Activated CD4-positive, CD25-positive, alpha-beta regulatory T cell treated with anti-CD3 and anti-CD28 coated beads, Interleukin-2, amount 50 U/mL, for 16 hours (primary cell): ENCODE measurements at places on chromosomes 6 and 20.

GRCh38 chr6:104268389-104268788 lies 591.3 kb downstream of the HACE1 start:
- DNase-seq, result no peak

DNA sequence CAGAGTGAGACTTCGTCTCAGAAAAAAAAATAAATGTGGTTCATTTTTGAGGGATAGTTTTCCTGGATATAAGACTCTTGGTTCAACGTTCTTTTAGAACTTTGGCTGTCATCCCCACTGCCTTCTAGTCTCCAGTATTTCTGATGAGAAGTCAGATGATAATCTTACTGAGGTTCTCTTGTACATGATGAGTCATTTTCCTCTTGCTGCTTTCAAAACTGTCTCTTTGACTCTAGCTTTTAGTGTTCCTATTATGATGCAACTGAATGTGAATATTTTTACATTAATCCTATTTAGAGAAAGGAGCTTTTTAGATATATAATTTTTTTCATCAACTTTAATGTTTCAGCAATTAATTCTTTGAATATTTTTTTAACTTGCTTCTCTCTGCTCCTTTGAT lies 46.0 kb upstream of the OR14J1 start:
- DNase-seq, result no peak

GRCh38 chr20:32391003-32391402 lies 32.9 kb downstream of the ASXL1 start:
- DNase-seq, result no peak

DNA sequence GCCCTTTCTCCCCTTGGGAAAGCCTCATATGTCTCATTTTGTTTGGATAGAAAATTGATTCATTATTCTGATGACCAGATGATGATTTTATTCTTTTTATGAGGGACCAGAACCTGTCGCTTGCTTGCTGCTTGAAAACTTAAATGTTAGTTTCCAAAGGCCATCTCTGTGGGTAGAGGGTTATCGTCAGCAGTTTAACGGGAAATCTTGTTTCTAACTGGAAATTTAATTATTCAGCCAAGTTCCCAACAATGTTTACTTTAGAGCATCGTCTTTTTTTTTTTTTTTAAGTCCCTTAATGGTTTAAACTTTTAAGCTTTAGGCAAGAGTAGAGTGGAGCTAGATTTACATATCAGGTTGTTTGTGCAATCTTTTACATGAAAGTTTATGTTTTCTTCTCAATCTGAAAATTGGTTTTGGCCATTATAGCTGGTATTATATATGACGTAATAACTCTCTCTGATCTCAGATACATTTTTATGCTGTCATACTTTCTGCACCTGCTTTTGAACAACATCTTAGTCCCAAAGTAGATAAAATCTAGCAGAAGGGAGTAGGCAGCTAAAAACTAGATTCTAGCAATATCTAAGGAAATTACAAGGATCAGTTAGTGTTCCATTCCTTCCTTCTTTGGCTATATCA lies 93.9 kb downstream of the FOXO3 start:
- DNase-seq, result no peak

DNA sequence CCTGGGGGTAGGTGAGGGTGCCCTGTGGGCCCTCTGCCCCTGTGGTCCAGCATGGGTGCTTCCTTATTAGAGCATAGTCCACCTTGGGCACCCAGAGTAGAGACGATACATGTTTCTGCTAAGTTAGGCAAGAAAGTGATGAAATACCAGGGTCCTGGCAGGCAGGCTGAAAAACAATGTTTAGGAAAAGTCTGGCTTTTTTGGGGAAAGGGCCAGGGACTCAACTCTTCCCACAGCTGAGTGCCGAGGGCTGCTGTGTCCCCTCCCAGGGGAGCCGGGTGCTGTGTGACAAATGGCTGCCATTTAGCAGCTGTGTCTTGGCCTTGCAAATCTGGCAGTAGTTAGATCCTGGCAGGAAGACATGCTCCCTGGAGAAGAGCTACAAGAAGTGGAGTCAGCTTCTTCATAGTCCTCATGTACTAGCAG lies 61.5 kb downstream of the RREB1 start:
- no peak for DNase-seq

DNA sequence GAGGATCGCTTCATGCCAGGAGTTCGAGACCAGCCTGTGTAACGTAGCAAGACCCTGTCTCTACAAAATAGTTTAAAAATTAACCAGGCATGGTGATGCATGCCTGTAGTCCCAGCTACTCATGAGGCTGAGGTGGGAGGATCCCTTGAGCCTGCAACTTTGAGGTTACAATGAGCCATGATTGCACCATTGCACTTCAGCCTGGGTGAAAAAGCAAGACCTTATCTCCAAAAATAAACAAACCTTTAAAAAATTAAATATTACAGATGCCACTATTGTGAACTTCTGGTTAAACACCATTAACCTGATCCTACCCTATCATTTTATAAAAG lies 116.8 kb downstream of the ARHGAP18 start:
- no peak for DNase-seq

DNA sequence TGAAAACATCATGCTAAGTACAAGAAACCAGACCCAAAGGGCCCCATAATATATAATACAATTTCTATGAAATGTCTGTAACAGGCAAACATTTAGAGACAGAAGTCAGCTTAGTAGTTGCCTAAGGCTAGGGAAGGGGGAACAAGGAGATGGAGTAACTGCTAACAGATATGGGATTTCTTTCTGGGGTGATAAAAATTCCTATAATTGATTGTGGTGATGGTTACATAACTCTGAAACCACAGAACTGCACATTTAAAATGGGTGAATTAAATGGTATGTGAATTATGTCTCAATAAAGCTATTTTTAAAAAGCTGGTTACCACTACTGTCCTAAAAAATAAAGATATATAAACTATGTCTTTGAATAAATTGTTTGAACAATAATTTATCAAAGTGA lies 3.2 kb downstream of the CEP162 start:
- no peak for DNase-seq

DNA sequence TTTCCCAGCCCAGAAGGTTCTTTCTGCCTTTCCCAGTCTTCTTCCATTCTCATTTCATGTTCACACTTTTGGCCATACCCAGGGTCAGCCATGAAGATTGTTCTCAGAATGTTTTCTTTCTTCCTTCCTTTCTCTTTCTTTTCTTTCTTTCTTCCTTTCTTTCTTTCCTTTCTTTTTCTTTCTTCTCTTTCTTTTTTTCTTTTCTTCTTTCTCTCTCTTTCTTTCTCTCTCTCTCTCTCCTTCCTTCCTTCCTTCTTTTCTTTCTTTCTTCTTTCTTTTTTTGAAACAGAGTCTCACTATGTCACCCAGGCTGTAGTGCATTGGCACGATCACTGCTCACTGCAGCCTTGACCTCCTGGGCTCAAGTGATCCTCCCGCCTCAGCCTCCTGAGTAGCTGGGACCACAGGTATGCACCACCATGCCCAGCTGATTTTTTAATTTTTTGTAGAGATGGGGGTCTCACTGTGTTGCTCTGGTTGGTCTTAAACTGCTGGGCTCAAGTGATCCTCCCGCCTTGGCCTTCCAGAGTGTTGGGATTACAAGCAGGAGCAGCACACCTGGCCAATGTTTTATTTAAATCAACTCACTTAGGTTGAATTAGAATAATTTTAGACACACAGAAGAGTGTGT lies 13.1 kb upstream of the FAM110A start:
- DNase-seq, result no peak

- no peak for DNase-seq
These were observed 554.5 kb downstream of the HACE1 start for GRCh38 chr6:104305206-104305605.

- DNase-seq, result no peak
These were observed 11.5 kb upstream of the PREX1 start for GRCh38 chr20:48839154-48839917.

- no peak for DNase-seq
These were observed 53.1 kb downstream of the MAP3K7 start for GRCh38 chr6:90533615-90534336.

DNA sequence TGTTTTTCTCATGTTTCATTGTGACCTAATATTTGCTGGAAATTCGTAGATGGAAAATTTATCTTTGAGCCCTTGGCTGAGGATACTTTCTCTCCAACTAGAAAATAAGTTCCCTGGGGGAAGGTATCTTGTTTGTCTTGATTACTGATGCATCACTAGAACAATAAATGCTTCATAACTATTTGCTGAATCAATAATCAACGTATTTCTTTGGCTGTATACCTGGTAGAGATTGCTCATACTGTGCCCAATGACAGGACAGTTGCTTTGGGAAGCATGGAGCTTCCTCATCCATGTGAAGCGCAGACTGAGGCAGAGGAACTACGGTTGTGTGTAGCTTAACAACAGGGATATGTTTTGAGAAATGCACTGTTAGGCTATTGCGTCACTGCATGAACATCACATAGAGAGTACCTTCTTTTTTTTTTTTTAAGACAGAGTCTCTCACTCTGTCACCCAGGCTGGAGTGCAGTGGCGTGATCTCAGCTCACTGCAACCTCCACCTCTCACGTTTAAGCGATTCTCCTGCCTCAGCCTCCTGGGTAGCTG lies 34.2 kb upstream of the RPN2 start:
- DNase-seq, result no peak

- no peak for DNase-seq
These were observed 262.9 kb upstream of the BTBD3 start for GRCh38 chr20:11654766-11655165.

GRCh38 chr6:56593801-56594318 lies 48.8 kb downstream of the DST start:
- DNase-seq, result no peak
